Testis (tissue), 5 donors: ENCODE measurements at places on chromosomes 2 and 18. TPM values are rescaled to one million over a fixed set of nuclear protein-coding genes. Genes with fewer than 3 reads are reported as not detected.

The MAP3K19 gene
- 9.8 TPM for total RNA-seq

DNA sequence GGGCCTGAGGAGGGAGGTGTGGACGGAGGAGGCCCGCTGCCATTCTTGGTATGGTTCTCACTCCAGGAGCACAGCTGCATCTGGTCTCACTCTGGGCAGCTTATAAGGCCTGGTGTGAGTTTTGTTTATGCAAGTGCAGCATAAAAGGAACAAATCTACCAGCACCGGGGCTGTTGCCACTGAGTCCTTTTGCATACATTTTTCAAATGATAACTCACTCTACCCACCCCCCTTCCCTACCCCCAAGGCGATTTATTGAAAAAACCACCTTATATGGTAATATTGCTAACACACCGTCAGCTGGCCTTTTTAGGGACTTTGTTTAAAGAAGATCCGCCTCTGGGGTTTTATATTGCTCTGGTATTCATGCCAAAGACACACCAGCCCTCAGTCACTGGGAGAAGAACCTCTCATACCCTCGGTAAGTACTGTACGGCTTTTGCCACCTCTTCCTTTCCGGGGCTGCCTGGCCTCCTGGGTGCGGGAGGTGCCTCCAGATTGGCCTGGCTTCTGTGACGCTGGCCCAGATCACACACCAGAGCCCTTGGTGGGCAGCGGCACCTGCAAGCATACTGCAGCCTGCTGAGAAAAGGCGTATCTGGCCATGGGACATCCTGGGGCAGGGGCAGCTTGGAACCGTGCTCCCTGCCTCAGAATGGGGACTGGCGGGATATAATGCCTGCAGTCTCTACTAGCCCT lies at the start of gene ACTG2:
Gene ACTG2, plus strand, starts transcription at position 378 of the 699 bp plus-strand sequence. CDS start 8,304 bp downstream, outside the sequence.
- H3K4me1 ChIP-seq, result no peaks in the 10 kb centered on the region
- DNase-seq, result no peak
- H3K4me3 ChIP-seq, result no peak within 1 kb of the TSS
- no peaks in the 10 kb centered on the region for H3K27me3 ChIP-seq
- H3K36me3 ChIP-seq, result no peaks in the 10 kb centered on the region
- H3K27ac ChIP-seq, result no peak within 1 kb of the TSS

- peak; percentile 67 for DNase-seq
- H3K36me3 ChIP-seq, result no peaks in the 10 kb centered on the region
- no peaks in the 10 kb centered on the region for H3K4me1 ChIP-seq
- no peaks in the 10 kb centered on the region for H3K27me3 ChIP-seq
Observed at GRCh38 chr2:97766567-97766966, 53.2 kb downstream of the ZAP70 start.

GRCh38 chr2:39128919-39129391 lies 8.1 kb upstream of the SOS1 start:
- H3K4me3 ChIP-seq, result no peak overlapping the region
- H3K36me3 ChIP-seq, result no peaks in the 10 kb centered on the region
- H3K27ac ChIP-seq, result no peak overlapping the region
- H3K4me1 ChIP-seq, result peaks cover 7% of the 10 kb centered on the region

- peak; percentile 87 for DNase-seq
- no peaks in the 10 kb centered on the region for H3K36me3 ChIP-seq
- peak overlapping the region; percentile 4 for H3K27ac ChIP-seq
- H3K27me3 ChIP-seq, result no peaks in the 10 kb centered on the region
- no peak overlapping the region for H3K4me3 ChIP-seq
- H3K4me1 ChIP-seq, result peaks cover 45% of the 10 kb centered on the region
Observed at GRCh38 chr2:219643788-219644398, 16.5 kb downstream of the SLC4A3 start.

- no peaks in the 10 kb centered on the region for H3K36me3 ChIP-seq
- no peaks in the 10 kb centered on the region for H3K4me1 ChIP-seq
- DNase-seq, result no peak
- no peak overlapping the region for H3K4me3 ChIP-seq
- H3K27ac ChIP-seq, result no peak overlapping the region
Observed at GRCh38 chr2:167575276-167575675, 672.1 kb downstream of the STK39 start.
